Fibroblast of lung (primary cell): ENCODE measurements at places on chromosomes 11 and 22.

- peaks cover 5% of the 10 kb centered on the region for H3K4me1 ChIP-seq
- DNase-seq, result peak; percentile 67
- no peaks in the 10 kb centered on the region for H3K36me3 ChIP-seq
- H3K4me3 ChIP-seq, result no peak overlapping the region
- H3K27ac ChIP-seq, result no peak overlapping the region
- no peaks in the 10 kb centered on the region for H3K27me3 ChIP-seq
Measured at GRCh38 chr22:39214383-39215069, 30.3 kb downstream of the PDGFB start.

DNA sequence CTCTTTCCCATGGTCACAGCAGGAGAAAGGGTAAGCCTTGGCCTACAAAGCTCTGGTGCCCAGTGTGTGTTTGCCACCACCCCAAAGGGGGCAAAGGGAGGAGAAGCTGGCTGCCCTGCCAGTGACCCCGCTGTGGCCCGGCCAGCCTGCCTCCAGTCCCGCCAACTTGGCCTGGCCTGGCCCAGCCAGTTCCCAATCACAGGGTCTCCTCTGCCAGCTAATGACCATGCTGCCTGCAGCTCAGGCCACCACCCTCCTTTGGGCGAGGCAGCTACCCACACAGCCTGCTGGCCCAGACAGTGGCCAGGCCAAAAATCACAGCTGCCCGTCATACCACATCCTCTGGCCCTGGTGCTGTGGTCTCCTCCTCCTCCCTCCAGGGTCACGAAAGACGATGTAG lies 5.1 kb downstream of the GDPD5 start:
- peaks cover 19% of the 10 kb centered on the region for H3K27me3 ChIP-seq
- no peak overlapping the region for H3K27ac ChIP-seq
- no peak overlapping the region for H3K4me3 ChIP-seq
- H3K36me3 ChIP-seq, result no peaks in the 10 kb centered on the region
- H3K4me1 ChIP-seq, result no peaks in the 10 kb centered on the region

GRCh38 chr11:78031629-78032028 lies 8.6 kb upstream of the KCTD14 start:
- DNase-seq, result no peak
- H3K4me3 ChIP-seq, result no peak overlapping the region
- no peaks in the 10 kb centered on the region for H3K36me3 ChIP-seq

DNA sequence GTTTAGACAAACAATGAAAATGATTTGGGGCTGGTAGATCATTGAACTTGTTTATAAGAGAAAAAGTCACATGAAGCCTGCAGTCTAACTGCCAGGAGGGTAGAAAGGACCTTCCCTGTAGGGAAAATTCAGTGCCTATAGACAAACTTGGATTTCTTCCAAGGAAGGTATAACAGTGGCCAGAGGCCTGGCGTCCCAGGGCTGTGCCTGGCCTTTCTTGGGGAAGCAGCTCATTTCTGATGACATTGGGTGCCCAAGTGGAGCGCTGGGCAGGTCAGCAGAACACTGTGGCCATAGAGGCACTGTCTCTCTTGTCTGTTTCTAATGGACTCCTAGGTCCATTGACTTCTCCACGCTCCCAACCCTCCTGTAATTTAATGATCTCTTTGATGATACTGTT lies 6.6 kb upstream of the FXYD6 start:
- H3K4me3 ChIP-seq, result no peak overlapping the region
- no peak overlapping the region for H3K27ac ChIP-seq
- H3K4me1 ChIP-seq, result no peaks in the 10 kb centered on the region

DNA sequence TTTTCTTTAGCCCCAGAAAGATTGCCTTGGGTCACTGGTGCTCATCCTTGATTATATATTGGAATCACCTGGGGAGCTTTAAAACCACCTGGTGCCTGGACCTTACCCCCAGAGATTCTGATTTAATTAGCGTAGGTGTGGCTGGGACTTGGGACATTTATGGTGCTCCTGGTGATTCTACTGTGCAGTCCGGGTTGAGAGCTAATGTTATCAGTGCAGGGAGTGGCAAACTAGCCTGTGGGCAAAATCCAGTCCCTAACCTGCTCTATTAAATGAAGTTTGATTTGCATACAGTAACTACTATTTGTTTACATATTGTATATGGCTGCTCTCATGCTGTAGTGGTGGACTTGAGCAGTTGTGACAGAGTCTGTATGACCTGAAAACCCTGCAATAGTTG lies 134.0 kb upstream of the SORL1-AS1 start:
- no peaks in the 10 kb centered on the region for H3K27me3 ChIP-seq
- no peak for DNase-seq
- H3K4me1 ChIP-seq, result no peaks in the 10 kb centered on the region
- H3K27ac ChIP-seq, result no peak overlapping the region
- no peaks in the 10 kb centered on the region for H3K36me3 ChIP-seq

GRCh38 chr11:118914178-118914918 lies 11.4 kb downstream of the BCL9L start:
- no peaks in the 10 kb centered on the region for H3K36me3 ChIP-seq
- peaks cover 72% of the 10 kb centered on the region for H3K4me1 ChIP-seq
- H3K27ac ChIP-seq, result peak overlapping the region; percentile 52
- H3K4me3 ChIP-seq, result no peak overlapping the region
- no peaks in the 10 kb centered on the region for H3K27me3 ChIP-seq

DNA sequence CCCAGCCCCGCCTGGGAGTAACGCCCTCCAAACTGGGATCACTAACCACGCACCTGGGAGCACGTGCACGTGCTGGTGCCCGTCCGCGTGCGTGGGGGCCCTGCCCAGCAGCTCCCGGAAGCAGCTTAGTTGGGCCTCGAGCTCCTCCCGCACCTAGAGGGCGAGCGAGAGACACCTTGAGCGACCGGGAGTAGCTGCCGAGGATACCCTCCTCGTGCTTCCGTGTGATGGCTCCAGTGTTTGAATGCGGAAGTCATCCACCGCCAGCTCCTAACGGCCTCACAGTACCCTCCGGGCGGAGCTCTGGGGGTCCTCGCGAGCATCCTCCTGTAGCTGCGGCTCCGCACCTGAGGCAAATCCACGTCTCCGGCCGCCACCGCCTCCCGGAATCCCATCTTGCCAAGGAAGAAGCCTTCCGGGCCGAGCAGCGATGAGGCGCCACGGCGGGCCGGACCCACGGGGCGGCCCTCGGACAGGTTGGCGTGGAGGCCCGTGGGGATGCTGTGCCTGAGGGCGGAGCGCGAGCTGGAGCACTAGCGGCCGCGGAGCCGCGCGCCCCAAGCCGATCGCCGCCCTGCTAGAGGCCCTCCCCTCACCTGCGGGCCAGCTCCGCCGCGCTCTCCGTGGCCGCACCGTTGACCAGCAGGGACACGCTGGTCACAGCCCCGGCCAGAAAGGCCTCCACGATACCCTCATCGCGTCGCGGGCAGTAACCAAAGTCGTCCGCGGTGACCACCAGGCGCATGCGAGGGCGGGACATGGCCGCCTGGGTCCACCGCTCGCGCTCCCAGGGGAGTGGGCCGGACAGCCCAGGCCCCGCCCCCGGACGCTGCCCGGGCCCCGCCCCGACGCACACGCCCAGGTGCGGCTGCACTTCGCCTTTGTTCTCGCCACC lies at the start of gene YDJC:
TSS of gene YDJC (minus strand) at position 768 of the 895 bp plus-strand sequence. CDS start at position 760, 8 bp downstream.
- no peaks in the 10 kb centered on the region for H3K27me3 ChIP-seq
- H3K4me3 ChIP-seq, result peak within 1 kb of the TSS; percentile 91
- peaks cover 3% of the 10 kb centered on the region for H3K36me3 ChIP-seq
- H3K4me1 ChIP-seq, result no peaks in the 10 kb centered on the region

DNA sequence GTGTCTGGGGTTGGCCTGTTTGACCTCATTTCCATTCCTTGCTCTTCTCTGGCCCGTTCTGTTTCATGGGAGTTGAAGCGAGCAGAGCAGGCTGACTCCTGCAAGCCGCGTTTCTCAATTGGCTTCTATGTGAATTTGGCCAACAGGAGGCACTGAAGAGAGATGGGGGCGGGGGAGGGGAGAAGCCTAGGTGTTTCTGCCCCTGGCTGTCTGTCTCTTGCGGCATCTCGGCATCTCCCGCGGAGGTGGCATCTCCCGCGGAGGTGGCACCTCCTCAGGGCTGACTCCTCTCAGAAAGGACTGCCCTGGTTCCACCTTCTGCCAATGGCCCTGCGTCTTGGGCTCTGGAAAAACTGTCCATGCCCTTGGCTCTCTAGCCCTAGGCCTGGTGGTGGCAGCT lies 125.6 kb upstream of the CSNK2A3 start:
- H3K4me3 ChIP-seq, result no peak overlapping the region
- H3K27me3 ChIP-seq, result no peaks in the 10 kb centered on the region
- H3K36me3 ChIP-seq, result no peaks in the 10 kb centered on the region
- no peak overlapping the region for H3K27ac ChIP-seq
- H3K4me1 ChIP-seq, result no peaks in the 10 kb centered on the region
- DNase-seq, result no peak

- H3K27me3 ChIP-seq, result no peaks in the 10 kb centered on the region
- DNase-seq, result no peak
- no peaks in the 10 kb centered on the region for H3K36me3 ChIP-seq
- H3K4me3 ChIP-seq, result no peak overlapping the region
- peaks cover 3% of the 10 kb centered on the region for H3K4me1 ChIP-seq
- no peak overlapping the region for H3K27ac ChIP-seq
Measured at GRCh38 chr11:68582416-68583040, 101.8 kb upstream of the GAL start.

DNA sequence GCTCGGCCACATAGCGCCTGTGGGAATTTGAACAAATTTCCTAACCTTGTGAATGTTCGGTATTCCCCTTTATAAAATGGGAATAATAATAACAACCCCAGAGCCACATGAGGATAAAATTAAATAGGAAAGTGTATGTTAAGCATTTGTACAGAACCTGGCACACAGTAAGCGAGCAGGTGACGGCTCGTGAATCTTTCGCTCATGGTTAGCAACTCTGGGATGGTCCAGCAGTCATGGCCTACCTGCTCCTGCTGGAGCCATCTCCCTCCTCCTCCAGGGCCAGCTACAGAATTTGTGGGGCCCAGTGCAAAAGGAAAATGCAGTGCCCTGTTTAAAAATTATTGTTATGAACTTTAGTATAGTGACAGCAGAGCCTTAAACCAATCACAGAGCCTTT lies 88.5 kb upstream of the CSNK2A3 start:
- H3K4me1 ChIP-seq, result no peaks in the 10 kb centered on the region
- H3K27ac ChIP-seq, result no peak overlapping the region
- no peaks in the 10 kb centered on the region for H3K27me3 ChIP-seq
- H3K4me3 ChIP-seq, result no peak overlapping the region
- no peak for DNase-seq

- H3K4me3 ChIP-seq, result no peak overlapping the region
- no peaks in the 10 kb centered on the region for H3K36me3 ChIP-seq
Measured at GRCh38 chr11:120532832-120533196, 21.3 kb downstream of the GRIK4 start.

GRCh38 chr22:40453671-40454070 lies 83.3 kb downstream of the SGSM3 start:
- peak; percentile 42 for DNase-seq
- H3K27ac ChIP-seq, result no peak overlapping the region
- no peak overlapping the region for H3K4me3 ChIP-seq
- peaks cover 7% of the 10 kb centered on the region for H3K4me1 ChIP-seq
- no peaks in the 10 kb centered on the region for H3K27me3 ChIP-seq

DNA sequence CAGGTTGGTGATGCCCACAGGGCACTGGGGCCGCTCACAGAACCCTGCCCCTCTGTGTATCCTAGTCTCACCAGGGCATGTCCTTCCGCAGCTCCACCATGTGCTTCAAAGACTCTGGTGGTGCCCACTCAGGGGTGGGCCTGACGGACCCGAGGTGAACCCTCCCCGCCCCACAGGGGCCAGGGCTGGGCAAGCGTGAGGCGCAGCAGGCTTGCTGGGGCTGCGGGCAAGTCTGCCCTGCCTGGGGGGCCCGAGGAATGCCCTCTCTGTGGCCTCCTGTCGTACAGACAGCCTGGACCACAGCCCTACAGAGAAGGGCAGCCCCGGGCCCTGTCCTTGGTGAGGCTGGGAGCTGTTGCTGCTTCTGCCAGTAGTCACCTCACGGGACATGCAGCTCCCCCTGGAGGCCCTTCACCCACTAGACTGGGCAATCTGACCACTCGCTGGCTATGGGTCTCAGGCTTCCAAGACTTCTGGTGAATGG lies 40.2 kb downstream of the TBX1 start:
- H3K27ac ChIP-seq, result no peak overlapping the region
- peaks cover 5% of the 10 kb centered on the region for H3K4me1 ChIP-seq
- H3K27me3 ChIP-seq, result no peaks in the 10 kb centered on the region
- no peaks in the 10 kb centered on the region for H3K36me3 ChIP-seq
- no peak overlapping the region for H3K4me3 ChIP-seq

DNA sequence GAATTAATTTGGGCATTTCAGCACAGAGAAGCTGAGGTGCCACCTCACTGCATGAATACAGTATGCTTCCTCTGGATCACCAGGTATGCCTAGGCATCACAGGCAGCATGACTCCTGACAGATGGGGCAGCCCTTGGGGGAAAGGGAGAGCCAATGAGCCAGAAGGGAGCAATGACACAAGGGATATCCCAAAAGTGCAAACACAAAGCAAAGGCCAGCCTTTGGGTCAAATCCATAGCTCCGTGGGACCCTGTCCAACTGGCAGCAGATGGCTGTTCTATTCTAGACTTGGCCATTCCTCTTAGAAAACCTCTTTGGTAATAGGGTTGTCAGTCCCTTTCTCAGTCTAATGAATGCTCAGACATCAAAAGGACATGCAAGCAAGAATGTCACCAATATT lies 73.3 kb downstream of the SERGEF start:
- no peak for DNase-seq
- H3K36me3 ChIP-seq, result no peaks in the 10 kb centered on the region
- H3K4me3 ChIP-seq, result no peak overlapping the region
- H3K27ac ChIP-seq, result no peak overlapping the region
- H3K4me1 ChIP-seq, result no peaks in the 10 kb centered on the region

- DNase-seq, result peak; percentile 53
- H3K27ac ChIP-seq, result no peak overlapping the region
Measured at GRCh38 chr22:26558248-26558895, 31.6 kb downstream of the TPST2 start.

DNA sequence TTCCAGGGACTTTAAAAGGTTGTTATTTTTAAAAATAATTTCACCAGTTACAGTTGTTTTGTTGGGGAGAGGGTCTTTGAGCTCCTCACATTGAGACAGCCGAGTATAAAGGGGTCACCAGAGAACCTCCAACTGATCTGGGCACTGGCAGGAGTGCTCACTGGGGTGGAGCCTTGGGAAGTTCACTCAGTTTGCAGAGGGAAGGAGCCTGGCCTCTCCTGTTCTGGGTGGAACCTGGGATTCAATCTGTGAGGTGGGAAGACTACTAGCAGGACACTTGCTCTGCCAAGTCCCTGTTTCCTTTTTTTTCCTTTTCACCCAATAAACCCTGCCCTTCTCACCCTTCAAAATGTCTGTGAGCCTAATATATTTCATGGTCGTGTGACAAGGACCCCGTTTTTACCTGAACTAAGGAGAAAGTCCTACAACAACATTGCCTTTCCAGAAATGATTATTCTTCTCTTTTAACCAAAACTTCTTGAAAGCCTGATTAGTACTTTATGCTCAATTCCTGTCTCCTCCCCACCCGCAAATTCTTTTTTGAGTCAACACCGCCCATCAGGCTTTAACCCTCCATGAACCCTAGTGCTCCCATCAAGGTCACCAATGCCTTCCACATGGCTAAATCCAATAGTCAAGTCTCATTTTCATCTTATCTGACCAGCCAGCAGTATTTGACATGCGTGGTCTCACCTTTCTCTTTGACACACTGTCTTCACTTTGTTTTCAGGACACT lies 22.0 kb upstream of the MSANTD2 start:
- H3K27me3 ChIP-seq, result peaks cover 13% of the 10 kb centered on the region
- H3K4me3 ChIP-seq, result no peak overlapping the region
- H3K27ac ChIP-seq, result no peak overlapping the region
- DNase-seq, result no peak
- H3K36me3 ChIP-seq, result no peaks in the 10 kb centered on the region

- no peaks in the 10 kb centered on the region for H3K36me3 ChIP-seq
- H3K27ac ChIP-seq, result no peak within 1 kb of the TSS
- H3K4me1 ChIP-seq, result peaks cover 7% of the 10 kb centered on the region
Measured at GRCh38 chr11:57338142-57338541, at the start of gene P2RX3. Gene P2RX3 (plus strand): TSS chr11:57338352. CDS start chr11:57338551, 199 bp downstream.
